ENCODE measurements at places on chromosomes 11 and 22. TPM values are rescaled to one million over a fixed set of nuclear protein-coding genes. Genes with fewer than 3 reads are reported as not detected.

DNA sequence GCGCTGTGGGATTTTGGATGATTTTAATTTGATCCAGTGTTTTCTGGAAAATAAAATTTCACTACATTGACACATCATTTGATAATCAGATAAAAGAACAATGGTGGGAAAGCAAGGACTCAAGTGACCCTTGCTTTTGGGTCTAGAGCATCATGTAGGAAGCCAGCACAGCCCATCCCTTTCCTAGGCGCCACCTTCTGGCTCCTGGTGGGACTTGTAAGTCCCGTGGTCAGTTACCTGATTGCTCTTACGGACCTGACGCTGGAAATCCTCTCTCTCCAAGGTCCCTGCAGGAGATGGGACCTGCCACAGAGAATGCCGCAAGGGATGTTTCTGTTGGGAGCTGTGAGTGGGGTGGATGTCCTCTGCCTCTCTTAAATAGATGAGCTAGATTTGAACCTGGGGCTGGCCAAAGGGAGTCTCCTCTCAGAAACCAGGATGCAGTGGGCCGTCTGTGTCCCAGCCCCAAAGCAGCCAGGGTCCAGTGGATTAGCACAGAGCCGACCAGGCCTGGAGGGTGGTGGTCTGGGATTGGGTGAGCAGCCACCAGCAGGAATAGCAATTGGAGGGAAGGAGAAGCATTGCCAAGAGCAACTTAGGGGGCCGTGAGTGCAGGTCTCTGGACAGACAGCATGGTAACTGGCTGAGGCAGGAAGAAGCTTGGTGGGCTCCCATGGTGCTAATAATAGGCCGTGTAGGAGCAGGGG lies 21.7 kb downstream of the TIMP3 start:
- DNase-seq: no peak

PIWIL4 gene
- total RNA-seq: 0.39 TPM

KCNK4 gene
- not detected for total RNA-seq

DNA sequence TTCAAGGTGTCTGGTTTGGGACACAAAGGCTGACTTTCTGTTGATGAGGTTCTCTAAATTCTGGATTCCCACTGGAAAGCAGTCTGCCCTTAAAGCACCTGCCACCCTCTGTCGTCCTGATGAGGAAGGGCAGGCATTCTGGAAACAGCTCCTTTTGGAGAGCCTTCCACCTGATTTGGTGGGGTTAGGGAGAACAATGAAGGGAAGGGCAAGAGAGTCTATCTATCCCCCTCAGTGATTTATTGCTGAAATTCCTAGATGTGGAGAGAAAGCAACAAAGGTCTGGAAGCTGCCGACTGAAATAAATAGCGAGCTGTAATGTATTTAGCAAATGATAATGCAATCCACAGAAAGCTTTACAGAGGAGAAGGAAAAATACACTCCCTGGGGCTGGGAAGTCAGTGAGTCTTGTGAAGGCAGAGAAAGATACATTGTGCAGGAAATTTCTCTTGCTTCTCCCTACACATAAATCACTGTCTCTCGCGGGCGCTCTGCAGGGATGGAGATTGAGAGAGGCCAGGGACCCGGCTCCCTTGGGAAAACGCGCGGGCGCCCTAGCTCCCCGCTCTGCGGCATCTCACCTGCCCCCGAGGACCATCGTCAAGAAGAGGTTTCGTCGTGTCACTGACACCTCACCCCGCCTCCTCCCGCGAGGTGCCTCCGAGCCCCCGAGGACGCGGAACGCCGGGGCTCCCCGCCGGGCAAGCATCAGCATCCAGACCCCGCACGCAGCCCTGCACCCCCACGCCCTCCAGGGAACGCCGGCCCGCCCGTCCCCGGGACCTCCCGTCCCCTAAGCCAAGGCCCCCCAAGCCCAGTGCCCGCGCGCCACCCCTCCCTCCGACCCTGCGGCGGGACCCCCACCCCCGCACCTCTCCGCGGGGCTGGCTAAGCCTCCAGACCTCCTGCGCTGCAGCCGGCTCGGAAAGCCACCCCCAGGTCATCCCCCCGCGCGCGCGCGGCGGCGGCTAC lies 673 bp downstream of the CDON start:
- peak; percentile 33 for DNase-seq

FAM118A gene
- 50.7 TPM for total RNA-seq

SPON1 gene
- 0.47 TPM for total RNA-seq

OR52H1 gene
- total RNA-seq: not detected

DNA sequence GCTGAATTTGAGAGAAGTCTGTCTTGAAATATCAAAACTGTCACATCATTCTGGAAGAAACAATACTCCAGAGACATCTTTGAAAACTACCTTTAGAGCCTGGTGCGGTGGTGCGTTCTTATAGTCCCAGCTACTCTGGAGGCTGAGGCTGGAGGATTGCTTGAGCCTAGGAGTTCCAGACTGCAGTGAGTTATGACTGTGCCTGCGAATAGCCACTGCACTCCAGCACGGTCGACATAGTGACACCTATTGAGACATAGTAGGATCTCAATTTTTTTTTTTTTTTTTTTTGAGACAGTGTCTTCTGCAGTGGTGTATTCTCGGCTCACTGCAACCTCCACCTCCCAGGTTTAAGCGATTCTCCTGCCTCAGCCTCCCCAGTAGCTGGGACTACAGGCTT lies 11.5 kb upstream of the AIFM3 start:
- no peak for DNase-seq

ATP5MG gene
- total RNA-seq: 275 TPM

DRD2 gene
- not detected for total RNA-seq

GRCh38 chr11:70124321-70125000 lies 46.3 kb downstream of the ANO1 start:
- no peak for DNase-seq

CRY2 gene
- total RNA-seq: 28.1 TPM

DNA sequence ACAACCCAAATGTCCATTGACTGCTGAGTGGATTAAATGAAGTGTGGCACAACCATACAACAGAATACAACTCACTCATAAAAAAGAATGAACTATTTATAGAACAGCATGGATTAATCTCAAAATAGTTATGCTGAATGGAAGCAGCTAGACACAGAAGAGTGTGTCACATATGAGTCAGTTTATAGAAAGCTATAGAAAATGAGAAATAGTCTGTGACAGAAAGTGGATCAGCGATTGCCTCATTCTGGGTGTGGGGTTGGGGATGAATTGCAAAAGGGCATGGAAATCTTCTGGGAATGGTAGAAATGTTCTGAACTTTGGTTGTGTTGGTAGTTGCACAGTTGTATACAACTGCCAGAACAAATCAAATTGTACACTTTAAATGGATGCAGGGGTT lies 37.4 kb downstream of the PRR5L start:
- DNase-seq: no peak

- DNase-seq: no peak
These were observed 20.0 kb upstream of the CASP12 start for GRCh38 chr11:104918113-104918824.

IGLL1 gene
- not detected for total RNA-seq

PLA2G6 gene
- 39.8 TPM for total RNA-seq

DNA sequence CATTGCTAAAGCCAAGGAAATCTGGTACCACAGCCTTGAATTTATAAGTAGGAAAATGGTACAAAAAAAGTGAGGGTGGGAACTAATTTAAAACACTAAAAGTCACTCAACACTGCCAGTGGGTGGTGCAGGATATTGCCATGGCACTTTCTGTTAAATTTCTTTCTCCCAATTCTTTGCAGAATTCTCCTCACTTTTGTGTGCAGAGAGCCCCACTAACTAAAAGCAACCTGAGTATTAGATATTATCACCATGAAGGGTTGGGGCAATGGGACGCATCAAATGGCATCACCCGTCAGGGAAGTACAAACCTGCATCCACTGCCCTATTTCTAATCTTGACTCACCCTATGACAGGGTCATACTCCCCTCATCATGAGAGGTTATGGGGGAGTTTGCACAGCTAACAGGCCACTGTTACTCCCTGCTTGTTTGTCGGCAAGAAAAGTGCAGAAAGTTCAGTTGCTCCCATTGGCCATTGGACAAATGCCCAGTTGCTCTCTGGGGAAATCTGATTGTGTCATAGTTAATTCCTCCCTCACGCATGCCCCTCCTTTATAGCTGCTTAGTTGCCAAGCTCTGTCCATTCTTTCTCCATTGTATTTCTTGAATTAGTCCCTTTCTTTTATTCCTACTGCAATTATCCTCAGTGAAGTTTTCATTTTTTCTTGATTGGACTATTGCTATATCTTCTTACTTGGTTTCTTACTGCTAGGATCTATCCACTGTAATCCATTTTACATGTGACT lies 93.8 kb upstream of the BLID start:
- no peak for DNase-seq

DNA sequence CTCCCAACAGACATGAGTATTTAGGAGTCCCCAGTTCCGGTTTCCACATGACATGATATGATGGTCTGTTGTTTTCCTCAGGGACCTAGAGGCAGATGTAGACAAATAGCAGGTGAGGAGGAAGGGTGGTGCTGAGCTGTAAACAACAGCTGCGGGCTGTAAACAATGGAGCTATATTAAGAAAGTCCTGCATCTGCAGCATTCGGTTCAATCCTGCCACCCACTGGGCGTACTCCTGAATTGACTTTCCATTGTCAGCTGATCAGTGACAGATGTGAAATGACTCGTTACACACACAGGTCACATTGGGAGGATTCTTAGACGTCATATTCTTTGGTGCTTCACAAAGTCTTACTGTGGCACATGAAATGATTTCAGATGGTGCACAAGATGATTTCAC lies 26.8 kb upstream of the RAG1 start:
- DNase-seq: peak; percentile 41

DNA sequence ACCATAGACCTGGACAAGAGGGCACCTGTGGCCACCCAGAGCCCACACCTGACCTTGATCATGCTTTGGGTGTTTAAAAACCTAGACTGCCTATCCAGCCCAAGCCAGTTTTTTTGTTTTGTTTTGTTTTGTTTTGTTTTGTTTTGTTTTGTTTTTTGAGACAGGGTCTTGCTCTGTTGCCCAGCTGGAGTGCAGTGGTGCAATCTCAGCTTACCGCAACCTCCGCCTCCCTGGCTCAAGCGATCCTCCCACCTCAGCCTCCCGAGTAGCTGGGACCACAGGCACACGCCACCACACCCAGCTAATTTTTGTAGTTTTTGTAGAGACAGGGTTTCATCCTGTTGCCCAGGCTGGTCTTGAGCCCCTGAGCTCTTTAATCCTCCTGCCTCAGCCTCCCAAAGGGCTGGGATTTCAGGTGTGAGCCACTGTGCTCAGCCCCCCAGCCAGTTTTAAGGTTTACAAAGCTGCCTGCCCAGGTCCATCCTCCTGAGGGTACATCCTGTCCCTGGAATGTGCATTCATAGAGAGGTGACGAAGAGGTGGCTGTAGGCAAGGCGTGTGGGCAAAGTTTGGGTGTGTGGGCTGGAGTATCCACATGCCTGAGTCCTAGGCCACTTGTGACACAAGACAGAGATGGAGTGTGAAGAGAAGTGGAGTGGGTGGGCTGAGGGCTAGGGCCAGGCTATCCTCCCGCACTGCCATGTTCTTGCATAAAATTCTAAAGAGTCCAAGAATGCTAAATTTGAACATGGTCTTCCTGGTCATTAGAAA lies 3.3 kb upstream of the CD82 start:
- DNase-seq: no peak

DNA sequence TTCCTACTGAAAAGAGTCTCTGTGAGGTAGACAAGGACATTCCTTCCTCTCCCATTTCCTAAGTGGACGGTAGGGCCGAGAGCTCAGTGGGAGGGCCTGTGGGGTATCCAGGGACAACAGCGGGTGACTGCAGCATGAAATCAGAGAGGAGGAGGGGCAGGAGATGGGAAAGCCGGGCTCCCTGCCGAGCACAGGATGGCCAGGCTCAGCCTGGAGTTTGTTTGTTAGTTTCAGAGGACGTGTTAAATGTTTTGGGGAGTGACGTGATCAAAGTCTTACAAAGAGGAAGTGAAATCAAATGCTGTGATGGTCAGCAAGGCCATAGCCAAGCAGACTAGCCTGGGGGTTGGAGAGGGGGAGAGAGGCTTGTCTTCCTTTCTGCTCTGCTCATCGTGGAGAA lies 152.7 kb downstream of the ADAMTS15 start:
- DNase-seq: no peak

DNA sequence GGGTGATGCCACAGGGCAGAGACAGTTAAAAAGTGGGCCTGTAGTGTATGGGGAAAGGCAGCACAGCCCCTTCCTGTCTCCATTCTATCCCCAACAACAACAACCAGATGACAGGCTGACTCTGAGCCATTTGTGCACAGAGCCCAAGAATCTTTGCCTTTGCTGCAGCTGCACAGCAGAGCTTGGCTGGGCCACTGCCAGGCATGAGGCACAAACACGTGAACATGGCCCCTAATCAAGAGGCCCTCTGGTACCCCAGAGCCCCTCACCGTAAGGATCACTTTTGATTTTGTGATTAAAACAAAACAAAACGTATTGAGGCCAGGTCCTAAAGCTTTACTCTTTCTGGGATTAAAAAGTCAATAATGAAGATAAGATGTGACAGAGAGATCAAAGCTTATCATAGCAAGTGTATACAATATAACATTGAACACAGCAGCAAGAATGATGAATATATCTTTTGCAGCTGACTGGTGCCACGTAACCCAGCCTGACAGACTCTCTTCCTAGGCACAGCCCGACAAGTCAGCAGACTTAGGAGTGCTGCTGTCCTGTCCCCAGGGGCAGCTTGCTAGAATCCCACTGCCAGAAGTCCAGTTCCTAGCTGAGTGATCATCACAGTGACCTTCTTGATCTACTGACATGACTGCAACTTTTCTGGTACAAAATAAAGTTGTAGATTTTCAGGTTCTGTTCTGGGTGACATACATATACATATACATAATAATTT lies 117.8 kb downstream of the SERGEF start:
- no peak for DNase-seq

- no peak for DNase-seq
These were observed 2.1 kb upstream of the LZTR1 start for GRCh38 chr22:20979940-20980453.

DNA sequence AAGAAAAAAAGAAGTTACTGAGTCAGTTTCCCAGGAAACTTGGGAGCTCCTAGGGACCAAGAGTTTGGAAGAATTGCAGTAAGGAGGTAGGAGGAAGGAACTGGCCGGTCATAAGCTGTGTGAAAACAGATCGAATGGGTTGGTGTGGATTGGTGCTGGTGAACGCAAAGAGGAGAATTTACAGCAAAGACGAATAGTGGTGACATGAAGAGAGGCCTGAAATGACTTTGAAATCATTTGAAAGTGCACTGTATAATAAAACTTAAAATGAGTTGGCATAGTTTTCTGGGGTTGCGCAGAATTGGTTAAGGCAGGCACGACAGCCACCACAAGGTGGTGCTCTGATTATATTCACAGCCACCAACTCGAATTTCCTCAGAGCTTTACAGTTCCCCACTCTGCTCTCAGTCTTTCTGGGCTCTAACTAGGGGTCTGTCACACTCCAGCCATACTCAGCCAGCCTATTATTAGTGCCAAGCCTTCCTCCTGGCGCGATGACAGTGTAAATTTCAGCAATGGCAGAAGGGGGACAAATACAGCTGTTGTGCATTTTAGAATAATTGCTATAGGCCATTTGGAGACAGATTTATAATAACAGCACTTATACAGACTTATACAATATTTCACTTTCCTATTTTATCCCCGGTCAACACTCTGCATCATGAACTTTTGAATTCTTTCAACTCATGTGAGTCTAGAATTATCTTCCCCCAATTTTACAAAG lies 8.3 kb upstream of the HTR3B start:
- peak; percentile 55 for DNase-seq

- DNase-seq: no peak
These were observed 22.3 kb downstream of the DDX6 start for GRCh38 chr11:118768690-118769089.

- DNase-seq: peak; percentile 81
These were observed at the start of the genes COMT and TXNRD2 for GRCh38 chr22:19941365-19942082. Gene COMT, plus strand, starts transcription at chr22:19941772. Its CDS starts 20,755 bp downstream, at chr22:19962527. Gene TXNRD2, minus strand, starts transcription at chr22:19941818. Its CDS starts 15 bp downstream, at chr22:19941803.
